ENCODE measurements at places on chromosomes 1 and 21.

DNA sequence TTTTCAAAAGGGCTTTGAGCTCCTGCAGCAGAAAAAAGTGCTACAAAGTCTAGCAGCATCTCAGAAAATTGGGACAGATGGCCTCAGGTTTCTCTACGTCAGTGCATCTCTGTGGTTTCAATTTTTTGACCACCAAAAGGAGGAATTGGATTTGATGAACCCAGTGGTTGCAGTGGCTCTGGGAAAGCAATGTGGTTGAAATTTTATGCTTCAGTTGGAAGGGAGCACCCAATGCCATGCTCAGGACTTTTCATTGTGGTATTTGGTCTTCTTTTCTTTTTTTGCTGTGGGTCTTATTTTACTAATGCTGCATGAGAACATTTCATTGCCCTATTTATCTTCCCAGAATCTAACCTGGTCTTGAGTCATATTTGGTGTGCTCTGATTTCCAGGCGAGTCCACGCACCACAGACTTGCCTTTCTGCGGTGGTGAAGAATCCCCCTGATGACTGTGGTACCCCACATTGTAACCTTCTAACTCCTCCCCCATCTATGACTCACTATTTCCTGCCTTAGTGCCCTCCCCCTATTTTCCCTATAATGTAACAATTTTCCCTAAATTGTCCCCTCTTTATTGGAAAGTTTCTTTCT is 56.7 kb downstream of the S1PR1 start:
- peak; percentile 76 for DNase-seq

- DNase-seq: no peak
These were observed 25.2 kb downstream of the CNST start for GRCh38 chr1:246591504-246591903.

DNA sequence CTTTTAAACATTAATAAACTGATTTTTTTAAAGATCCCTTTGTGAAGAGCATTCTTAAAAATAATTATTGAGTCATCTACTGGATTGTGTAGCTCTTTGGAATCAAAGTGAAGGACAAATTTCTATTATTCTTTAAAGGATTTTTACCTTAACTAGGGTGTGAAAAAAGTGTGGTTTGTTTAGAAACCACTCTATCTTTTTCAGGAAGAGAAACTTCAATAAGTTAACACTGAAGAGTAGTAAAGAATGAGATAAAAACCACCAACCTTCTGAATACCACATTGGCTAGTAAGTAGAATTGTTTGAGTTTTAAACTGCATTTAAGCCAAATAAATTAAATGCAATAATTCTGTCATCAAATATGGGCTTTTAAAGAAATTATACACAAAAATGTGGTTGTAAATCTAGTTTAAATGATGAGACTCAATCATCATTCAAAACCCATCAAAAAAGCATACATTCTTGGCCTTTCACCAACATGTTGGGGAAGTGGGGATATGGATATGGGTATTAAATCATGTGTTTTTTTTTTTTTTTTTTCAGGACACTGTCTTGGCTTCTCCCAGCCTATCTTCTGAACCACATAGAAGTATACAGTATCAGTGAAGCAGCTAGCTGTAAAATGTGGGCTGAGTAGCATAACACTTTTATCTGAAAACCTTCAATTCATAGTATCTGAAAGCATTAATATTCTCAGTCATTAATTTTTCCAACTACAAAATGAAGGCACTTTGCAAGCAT is 4.8 kb downstream of the S1PR1 start:
- no peak for DNase-seq

DNA sequence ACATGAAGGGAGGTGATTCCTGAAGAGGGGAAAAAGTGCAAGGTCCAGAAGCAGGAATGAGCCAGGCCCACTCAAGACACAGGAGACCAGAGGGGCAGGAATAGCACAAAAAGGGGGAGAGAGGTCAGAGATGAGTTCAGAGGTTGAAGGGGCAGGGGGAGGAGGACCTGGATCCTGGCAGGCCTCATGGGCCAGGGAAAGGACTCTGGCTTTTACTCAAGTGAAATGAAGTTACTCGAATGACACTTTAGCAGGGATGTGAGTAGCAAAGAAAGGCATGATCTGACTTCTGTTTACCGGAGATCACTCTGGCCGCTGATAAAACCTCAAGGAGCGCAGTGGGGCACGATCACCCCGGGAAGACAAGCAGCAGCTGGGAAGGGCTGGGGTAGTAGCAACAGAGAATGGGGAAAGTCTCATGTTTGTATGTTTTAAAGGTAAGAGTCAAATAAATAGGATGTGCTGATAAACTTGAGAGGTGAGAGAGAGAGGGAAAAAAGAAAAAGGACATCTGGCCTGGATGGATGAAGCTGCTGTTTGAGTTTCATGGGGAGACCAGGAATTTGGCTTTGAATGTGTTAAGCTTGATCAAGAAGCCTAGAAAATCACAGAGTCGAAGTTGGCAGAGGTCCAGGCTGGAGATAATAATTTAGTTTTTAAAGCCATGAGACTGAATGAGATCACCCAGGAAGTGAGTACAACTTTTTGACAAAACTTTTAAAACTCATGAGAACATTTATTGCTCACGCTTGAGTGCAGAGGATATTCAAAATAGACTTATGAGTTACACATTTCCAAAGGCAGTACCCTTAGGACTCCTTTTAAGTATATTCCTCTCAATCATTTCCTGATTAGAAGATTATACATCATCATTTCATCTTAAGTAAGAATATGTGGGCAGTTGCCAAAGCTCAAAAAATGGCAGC is 156.0 kb downstream of the RERE start:
- DNase-seq: no peak

GRCh38 chr1:205171369-205171768 is 40.1 kb downstream of the DSTYK start:
- DNase-seq: no peak

GRCh38 chr1:1283821-1284220 is 3.6 kb downstream of the SCNN1D start:
- no peak for DNase-seq

DNA sequence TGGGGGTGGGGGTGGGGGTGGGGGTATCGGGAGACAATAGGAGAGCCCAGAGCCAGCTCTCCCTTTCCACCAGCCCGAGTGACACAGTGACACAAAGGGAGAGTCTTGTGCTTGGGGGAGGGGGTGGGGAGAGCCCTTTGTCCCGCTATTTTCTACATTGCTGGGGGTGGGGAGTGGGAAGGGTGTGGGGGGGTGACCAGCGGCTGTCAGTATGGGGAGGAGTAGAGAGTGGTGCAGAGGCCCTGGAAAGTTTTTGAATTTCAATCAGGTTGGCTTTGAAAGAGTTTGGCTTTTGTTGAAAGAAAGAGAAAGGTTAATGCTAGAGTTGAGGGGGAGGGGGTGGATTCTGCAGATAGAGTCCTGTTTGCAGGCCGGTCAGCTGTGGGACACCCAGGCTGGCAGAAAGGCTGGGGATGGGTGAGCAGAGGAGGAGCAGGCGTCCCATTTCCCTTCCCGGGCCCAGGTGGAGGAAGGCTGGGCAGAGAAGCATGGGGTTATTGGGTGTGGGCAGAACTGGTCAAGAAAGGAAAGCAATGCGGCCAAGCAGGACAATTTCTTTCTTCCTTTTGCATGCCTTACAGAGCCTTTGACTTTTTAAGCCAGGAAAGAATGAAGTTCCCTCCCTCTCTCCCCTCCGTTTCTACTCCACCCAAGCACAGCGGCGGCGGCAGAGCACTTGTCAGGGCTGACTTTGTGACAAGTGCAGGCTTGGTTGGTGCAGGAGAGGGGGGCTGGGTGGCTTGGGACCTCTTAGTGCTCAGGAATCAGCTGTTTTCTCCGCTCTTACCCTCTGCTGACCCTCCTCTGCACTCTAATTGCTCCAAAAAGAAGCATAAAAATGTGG is 96.2 kb downstream of the RNF220 start:
- DNase-seq: no peak

DNA sequence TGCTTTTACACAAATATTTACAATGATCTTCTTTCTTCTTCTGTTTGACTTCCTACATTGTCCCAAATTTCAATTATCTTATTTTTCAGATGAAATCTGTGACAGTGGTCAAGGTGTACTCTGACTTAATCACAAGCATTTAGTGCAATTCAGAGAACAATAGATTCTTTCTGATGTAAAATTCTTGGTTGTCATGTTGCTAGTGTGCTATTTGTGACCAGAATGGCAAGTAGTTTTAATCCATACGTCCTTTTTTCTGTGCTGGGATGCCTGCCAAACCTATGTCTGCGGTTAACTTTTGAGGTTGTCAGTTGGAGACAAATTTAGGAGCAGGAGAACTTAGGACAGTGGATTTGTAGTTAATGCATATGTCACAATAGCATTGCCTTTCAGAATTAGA is 31.0 kb downstream of the NCAM2 start:
- DNase-seq: no peak

- no peak for DNase-seq
These were observed 31.9 kb downstream of the OTUD7B start for GRCh38 chr1:149978547-149979023.

- no peak for DNase-seq
These were observed 41.6 kb upstream of the ZNF678 start for GRCh38 chr1:227521782-227522181.

- DNase-seq: no peak
These were observed 5.7 kb downstream of the DCST1 start for GRCh38 chr1:155039308-155039669.

DNA sequence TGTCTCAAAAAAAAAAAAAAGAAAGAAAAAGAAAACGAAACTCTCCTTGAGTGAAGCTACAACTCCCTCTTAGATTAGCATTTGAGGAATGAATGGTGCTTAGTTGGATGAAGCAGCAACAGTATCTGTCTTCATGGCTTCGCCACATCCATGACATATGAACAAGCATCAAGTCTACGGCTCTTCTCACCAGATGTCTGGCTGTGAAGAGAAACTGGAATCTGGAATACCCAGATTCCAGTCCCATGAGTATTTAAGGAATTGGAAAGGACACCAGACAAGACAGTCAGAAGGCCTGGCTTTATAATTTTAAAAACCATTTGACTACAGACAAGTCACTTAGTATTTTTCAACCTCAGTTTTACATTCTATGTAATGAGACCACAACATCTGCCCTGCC is 38.0 kb upstream of the TADA1 start:
- DNase-seq: no peak

DNA sequence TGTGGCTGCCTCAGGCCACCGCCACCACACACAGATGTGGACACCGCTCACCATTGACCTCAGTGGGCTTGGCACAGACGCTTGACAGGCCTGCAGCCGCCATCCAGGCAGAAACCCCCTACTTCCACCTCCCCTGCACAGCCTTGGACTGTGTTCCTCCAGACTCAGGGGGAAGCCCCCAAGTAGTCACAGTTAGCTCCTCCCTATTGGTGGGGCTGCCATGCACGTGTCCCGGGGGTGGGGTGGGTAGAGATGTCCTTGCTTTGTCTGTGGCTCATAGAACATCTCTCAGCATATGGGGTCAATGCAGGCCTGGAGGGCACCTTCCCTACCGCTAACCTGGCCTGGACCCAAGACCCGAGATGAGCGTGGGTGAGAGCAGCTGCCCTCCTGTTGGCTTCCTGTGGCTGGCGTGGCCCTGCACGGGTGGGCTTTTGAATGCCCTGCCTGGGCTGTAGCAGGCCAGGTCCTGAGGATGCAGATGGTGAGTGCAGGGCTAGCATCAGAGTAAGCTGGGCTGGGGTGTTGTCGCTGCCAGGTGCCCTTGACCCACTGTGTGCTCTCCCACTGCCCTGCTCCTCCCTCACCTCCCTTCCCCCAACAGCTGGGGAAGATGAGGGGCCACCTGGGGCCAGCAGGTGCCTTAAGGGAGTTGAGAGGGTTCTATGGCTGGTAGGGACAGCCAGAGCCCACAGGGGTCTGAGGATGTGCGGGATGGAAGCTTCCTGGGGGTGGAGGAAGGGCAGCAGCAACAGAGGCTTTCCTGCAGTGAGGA is 6.2 kb downstream of the CROCC start:
- no peak for DNase-seq

GRCh38 chr1:69513601-69514000 is 54.1 kb upstream of the LRRC7 start:
- DNase-seq: no peak

DNA sequence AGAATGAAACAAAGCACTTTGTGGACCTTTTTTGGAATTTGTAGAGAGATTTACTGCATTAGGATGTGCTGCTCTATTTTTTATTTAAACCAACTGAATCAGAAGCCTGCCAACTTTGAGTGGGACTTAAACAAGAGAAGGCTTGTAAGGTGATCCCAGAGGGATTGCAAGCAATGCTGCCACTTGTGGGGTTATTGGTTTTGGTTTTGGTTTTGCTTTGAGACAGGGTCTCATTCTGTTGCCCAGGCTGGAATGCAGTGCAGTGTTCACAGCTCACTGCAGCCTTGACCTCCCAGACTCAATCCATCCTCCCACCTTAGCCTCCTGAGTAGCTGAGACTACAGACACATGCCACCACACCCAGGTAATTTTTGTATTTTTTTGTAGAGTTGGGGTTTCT is 32.2 kb upstream of the GNG5 start:
- no peak for DNase-seq

- DNase-seq: no peak
These were observed 7.6 kb upstream of the RAP1A start for GRCh38 chr1:111611986-111612385.

DNA sequence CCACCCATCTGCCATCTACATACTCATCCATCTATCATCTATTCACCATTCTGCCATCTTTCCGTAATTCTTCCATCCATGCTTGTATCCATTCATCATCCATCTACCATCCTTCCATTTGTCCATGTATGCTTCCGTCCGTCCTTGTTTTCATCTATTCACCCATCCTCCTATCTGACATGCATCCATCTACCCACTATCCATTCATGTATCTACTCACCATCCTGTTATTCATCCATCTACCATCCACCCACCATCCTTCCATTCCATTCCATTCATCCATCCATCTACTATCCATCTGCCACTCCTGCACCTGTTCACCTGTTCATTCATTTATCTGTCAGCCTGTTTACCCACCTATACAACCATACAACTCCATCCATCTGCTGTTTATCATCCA is 86.2 kb downstream of the TRIM11 start:
- DNase-seq: no peak

- DNase-seq: no peak
These were observed 9.9 kb downstream of the PTPN22 start for GRCh38 chr1:113861641-113862040.

- DNase-seq: no peak
These were observed 4.4 kb downstream of the ATP1B1 start for GRCh38 chr1:169110689-169111447.

GRCh38 chr21:27275294-27275927 is 308.5 kb upstream of the ADAMTS5 start:
- no peak for DNase-seq

DNA sequence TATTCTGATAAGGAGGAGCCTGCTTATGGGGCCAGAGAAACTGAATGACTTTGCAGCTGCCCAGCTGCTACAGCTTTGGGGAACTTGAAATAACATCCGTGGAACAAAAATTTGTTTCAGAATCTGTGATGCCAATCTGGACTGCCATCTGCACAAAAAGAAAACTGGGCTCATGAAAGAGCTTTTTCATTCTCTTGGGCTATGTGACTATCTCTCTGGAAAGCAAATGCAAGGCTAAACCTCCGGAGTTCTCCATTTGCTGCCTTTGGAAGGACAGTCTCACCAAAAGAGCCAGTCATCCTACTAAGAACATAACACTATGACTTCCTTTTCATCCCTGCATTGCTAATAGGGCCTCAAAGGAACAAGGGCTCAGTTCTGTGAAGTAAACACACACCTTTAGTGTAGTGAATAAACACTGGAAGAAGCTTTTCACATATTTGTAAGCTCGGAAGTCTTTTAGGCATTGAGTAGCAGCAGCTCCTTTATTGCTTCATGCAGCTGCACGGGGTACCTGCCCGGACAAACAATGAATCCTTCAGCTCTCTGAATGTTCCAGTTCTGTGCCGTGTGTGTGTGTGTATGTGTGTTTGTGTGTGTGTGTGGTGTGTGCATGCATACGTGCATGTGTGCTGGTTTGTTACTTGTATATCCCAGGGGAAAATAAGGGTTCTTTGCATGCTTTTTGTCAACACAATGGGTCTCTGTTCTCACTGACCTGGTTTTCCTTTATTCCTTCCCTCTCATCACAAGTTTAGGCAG is 255.5 kb upstream of the SGIP1 start:
- DNase-seq: no peak
